ENCODE measurements at places on chromosomes 7 and 10. TPM values are rescaled to one million over a fixed set of nuclear protein-coding genes. Genes with fewer than 3 reads are reported as not detected.
A peak's percentile ranks its signal among the peaks of the same experiment; 100 is the strongest.

ABCA13 gene
- total RNA-seq = 0.11 TPM

LIPJ gene
- not detected for total RNA-seq

WDFY4 gene
- 1.0 TPM for total RNA-seq

WNT2 gene
- total RNA-seq = 0.16 TPM

OR6B1 gene
- total RNA-seq = not detected

CYP26A1 gene
- not detected for total RNA-seq

NOD1 gene
- total RNA-seq = 5.3 TPM

GRCh38 chr10:97338041-97338440 lies 3.5 kb upstream of the FRAT2 start:
- DNase-seq = no peak

DNA sequence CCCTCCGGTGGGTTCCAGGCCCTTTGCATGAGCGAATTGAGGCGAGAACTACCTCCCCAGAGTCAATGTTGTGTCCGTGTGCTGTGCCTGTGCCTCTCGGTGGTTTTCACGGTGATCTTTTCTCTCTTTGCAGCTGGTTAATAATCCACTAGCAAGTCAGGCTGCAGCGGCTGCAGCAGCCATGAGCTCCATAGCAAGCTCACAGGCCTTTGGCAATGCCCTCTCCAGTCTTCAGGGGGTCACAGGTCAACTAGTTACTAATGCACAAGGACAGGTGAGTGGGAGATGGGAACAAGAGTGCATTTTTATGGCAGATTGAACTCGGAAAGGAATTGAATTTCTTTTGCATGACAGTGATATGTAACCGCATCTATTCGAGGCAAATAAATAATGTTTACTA lies 159.7 kb upstream of the YAE1 start:
- no peak for DNase-seq

- no peak for DNase-seq
These were observed 168.6 kb downstream of the REEP3 start for GRCh38 chr10:63689768-63690167.

GRCh38 chr10:71837098-71837827 lies 13.8 kb downstream of the PSAP start:
- DNase-seq = no peak

DNA sequence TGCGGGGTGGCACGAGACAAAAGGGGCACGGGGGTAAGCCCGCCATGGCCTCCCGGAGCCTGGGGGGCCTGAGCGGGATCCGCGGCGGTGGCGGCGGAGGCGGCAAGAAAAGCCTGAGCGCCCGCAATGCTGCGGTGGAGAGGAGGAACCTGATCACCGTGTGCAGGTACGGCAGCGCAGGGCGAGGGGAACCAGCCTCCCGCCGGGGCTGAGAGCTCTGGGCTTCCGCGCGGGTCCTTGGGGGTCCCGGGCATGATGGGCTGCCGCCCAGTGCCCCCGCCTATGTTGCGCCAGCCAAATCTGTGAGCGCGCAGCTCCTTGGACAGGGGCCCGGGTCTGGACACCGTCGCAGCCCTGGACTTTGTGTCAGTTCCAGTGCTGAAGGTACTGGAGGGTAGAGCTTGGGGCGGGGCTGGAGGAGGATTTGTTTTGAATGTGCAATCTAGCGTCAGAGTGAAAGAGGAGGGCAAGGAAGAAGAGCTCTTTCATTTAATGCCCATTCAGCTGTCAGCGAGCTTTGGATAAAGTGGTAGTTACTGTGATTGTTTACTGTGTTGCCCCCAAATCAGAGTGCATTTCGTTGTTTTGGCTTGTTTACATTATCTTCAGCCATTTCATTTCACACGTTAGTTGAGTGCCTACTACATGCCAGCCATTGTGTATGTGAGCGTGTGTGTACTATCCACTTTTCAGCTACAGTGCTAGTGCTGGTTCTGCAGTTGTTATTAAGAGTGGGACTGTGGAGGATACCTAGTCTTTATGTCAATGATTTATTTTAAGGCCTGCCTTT lies 777 bp downstream of the RUNDC3B start:
- DNase-seq = no peak

DNA sequence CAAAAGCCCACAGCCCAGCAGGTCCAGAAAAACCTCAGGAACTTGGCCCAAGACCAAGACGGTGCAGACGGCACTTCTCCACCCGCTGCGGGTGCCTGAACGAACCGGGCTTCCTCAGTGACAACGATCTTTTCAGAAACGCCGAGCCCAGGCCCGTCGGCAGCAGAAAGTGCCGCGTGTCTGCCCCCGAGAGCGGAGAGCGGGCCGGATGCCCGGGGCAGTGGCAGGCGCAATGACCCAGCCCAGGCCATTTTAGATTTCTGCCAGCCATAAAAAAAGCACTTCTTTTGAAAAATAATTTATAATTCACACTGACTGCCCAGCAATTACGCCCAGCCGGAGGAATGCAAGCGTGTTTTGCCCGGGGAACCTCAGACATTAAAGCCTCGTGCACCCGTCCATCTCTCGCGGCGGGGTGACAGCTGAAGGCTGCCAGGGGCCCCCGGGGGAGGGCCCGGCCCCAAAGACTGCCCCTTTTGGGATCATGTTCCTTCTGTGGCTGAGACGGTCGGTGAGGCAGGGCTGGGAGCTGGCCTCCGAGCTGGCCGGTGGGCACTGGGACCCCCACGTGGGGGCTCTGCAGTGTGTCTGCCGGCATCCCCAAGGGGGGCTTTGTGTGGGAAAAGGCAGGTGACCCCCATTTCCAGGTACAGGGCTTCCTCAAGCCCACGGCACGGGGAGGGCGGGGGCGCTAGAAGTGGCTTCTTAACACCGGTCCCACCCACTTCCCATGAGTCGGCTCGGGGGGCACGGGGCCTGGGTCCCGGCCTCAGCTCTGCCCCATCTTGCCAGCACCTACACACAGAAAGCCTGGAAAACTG lies 71.3 kb upstream of the PDGFA start:
- no peak for DNase-seq

- DNase-seq = no peak
These were observed 149.6 kb downstream of the BUB3 start for GRCh38 chr10:123303581-123304337.

GRCh38 chr10:57094965-57095364 lies 733.9 kb upstream of the ZWINT start:
- no peak for DNase-seq

DNA sequence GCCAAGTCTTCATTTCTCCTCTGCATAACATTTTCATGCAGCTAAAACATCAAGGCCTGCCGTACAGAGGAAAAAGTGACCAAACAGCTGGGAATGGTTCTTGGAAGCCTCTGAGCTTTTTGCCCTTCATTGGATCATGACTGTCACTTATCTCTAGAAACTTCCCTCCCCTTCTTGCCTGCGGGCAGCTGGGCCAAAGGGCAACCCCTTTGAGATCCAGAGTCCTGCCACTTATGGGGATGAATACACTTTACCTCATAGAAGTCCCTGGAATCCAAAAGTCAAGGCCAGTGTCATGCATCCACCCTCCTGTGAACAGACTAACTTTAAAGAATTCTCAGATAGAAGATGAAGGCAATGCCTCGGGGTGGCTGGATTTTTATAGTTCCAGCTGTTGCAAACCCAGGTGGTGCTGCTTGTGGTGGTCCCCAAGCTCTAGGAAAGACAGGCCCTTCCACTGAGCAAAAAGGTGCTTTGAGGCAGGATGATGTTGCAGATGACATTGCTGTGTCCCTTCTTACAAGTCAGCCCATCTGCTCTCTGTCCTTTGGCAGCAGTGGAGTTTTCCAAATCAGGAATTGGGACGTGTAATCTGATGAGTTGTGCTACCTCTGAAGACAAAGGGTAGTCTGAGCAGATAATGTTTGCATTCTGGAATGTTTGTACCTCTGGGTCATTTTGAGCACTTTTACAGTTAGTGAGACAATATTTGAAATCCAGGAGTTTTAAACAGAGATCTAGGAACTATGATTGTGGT lies 64.2 kb downstream of the LRMDA start:
- DNase-seq = no peak

DNA sequence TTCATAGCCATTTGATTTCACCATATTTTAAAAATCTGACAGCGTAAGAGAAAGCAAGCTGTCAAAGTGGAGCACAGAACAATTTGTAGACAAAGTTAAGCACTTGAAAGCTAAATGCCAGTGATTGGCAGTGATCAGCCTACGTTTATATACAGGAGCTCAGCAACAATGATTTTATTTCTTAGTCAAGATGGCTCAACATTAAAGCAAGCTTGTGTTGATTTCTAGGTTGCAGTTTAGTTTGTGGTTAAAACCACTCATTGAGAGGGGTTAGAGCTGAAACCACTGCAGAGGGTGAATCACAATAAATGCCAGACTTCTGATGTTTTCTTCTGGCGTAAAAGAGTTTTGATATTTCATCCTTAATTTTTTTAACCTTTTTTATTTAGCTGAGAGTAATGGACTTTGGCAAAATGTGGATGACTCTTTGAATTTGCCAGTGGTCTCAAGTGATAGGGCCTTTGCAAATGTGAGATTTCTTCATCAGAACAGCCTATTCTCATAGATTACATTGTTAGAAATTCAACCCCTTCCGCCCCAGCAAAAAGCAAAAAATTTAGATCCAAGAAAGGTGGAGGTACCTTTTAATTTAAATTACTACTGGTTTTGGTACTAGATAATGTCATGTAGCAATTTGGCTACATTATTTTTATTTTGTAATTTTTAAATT lies 73.8 kb downstream of the SHOC2 start:
- no peak for DNase-seq

DNA sequence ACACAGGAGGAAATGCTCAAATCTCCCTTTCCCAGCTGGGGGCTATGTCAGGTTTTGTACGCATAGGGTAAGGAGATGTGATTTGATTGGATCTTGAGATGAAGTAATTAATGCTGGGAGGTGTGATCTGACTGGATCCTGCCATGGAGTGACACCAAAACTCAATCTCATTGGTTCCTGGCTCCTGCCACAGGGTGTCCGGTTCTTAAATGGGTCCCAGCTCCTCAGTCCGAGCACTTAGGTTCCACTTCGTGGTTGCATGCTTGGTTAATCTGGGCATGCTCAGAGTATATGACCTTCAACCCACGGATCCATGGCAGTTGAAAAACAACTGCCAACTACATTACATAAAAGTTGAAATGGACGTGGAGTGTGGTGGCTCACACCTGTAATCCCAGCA lies 3.1 kb upstream of the ZNF12 start:
- DNase-seq = no peak

GRCh38 chr7:29865526-29865925 lies 59.2 kb downstream of the WIPF3 start:
- peak; percentile 62 for DNase-seq

Measured in heart left ventricle (tissue), 16 donors.